Iris pigment epithelial cell (primary cell): ENCODE measurements at places on chromosomes 12 and 14.

- DNase-seq: no peak
These were observed 80.8 kb downstream of the MNAT1 start for GRCh38 chr14:60815371-60815770.

- peak; percentile 16 for DNase-seq
These were observed 53.8 kb upstream of the SGPP1 start for GRCh38 chr14:63781686-63782085.

GRCh38 chr14:64748521-64748920, 44.3 kb downstream of the PLEKHG3 start:
- no peak for DNase-seq

- no peak for DNase-seq
These were observed 47.5 kb downstream of the EGLN3 start for GRCh38 chr14:33903369-33903768.

GRCh38 chr14:73263606-73264005, 26.3 kb downstream of the PAPLN start:
- no peak for DNase-seq

DNA sequence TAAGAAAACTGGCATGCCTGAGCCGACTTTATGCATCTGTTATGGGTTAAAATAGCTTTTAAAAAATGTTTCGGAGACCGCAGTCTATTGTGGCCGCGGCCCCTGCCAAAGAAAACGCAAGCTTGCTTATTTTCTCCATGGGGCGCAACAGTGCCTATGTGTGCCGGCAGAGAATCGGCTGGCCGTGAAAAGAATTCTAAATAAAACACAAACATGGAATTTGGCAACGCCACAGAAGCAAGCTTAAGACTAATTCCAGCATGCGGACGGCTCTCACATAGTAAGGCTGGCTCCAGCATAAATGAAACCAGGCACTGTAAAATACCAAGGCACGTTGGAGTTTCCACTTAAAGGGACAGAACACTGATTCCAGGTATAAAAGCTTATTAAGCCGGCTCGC, 56.7 kb downstream of the BCL11B start:
- peak; percentile 47 for DNase-seq

- no peak for DNase-seq
These were observed 1095.1 kb downstream of the BCL11B start for GRCh38 chr14:98176892-98177291.

DNA sequence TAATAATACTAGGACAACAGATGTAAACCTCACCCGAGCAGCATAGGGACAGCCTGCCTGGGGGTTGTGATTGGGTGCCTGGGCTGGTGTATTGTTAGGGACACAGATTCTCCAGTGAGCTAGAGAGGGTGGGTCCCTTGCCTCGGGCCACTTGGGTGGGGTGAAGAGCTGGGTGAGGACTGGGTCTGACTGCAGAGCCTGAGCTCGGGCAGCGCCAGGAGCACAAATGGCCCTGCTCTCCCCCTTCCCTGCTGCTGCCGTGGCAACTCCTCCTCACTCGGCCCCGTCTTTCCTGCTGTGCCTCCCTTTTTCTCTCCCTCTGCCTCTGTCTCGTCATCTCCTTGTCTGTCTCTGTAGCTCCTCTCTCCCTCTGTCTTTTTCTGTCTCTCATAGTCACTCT, 115.4 kb downstream of the GLT1D1 start:
- no peak for DNase-seq

DNA sequence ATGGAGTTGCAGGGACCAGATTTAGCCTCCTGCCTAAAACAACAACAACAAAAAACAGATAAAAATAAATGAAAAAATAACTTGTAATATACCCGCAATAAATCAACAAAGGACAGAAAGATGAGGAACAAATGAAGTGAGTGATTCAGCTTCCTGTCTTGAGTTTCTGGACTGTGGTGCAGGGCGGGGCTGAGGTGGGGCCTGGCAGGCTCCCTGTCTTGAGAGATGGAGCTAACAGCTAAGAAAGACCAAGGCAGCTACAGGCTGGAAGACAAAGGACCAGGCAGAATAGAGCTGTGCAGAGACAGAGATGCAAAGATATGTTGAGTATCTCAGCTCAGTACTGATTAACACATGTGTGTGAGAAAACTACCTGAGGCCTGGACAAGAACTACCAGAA, 879.2 kb downstream of the AACS start:
- no peak for DNase-seq

DNA sequence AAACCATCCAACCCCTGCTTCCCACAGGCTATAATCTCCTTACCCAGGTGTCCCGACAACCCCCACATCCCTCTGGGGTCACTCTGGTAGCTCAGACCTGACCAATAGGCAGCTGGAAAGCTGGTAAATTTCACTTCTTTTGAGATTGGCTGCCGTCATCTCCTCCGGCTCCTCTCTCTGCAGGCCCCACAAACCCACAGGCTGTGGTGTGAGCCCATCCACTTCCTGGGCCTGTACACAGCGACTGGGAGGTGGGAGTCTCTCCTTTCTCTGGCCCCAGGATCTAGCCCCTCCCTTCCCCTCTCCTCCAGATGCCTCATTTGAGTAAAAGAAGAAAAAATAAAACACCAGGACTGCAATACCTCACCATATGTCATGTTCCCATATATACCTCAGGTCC, 709 bp downstream of the INHBC start:
- DNase-seq: no peak

DNA sequence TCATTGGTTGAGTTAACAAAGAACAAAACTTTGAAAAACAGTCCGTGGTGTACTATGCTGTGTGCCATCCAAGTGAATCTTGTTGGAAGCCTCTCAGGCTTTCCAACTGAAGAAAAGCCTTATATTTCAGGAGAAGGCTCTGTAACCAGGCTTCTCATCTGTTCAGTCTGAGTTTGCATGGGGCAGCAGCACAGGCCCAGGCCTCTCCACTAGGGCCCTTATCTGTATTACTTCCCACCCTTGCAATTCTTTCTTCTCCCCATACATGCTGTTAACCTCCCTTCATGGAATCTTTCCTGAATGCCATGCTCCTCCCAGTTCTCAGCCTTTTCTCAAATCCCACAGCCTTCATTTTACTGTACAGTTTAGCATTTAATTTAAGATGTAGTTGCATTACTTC, 28.3 kb downstream of the FRMD6 start:
- DNase-seq: no peak

GRCh38 chr12:113333877-113334785, 778 bp downstream of the SLC8B1 start:
- DNase-seq: no peak

DNA sequence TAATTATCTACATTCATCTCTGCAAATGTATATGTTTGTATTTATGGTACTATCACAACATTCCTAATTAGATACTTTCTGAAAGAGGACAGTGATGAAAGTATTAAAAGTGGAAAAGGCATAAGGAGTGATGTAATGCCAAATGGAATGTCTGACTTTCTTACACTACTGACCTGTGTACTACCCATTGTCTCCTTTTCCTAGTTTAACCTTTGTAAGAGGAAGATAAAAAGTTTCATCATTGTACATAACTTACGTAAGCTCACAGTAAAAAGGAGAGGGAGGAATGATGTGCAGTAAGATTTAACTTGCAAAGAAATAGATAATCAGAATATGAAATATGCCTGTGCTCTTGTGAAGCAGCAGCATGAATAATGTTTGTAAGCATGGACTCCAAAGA, 55.9 kb downstream of the SOX5 start:
- peak; percentile 41 for DNase-seq

- DNase-seq: peak; percentile 8
These were observed 43.6 kb downstream of the FSCB start for GRCh38 chr14:44463356-44464004.

DNA sequence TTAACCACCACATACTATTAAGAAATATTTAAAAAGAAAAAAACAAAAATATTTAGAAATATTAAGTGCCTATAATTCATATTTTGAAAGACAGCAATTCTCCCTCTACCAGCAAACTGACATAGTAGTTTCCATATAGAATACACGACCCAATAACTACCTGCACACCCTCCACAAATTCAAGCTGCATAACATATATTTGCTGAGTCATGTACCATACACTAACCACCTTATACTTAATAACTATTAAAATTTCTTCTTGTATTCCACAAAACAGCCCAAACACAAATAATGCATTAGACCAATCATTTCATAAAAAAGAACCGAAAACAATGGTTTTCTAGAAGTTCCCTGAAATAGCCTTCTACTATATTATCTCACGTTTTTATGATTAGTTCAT, 21.7 kb downstream of the GTF2A1 start:
- no peak for DNase-seq

DNA sequence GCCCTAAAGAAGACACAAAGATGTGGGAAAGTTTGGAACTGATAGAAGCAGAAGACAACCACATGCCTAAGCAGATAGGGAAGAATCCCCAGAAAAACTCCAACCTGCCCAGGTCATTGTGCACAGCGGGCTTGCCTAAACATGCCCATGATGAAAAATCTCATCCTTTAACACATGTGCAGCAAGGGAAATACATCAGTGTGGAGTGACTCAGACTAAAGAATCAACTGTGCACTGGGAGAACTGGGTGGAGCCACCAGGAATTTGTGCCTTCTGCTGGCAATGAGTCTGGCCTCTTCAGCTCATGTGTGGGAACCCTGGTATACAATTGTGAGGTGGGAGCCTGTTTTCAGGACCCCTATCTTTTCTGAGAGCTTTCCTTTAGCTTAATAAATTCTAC, 398.5 kb downstream of the FSCB start:
- DNase-seq: no peak

DNA sequence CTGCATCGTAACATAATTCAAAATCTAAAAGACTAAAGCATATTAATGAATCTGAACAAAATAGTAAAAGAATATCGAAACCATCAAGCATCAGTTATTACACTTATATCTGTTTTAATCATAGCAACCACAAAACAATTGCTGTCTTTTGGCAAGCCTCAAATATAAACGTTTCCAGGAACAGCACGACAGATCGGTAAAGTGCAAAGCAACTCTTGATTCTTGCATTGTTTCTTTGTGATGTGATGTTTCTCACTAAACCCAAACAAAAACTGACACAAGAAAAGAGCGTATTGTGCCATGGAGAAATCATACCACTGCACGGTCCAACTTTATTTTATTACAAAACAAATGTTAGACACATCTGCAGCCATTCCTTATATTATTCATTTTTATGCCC, 9.2 kb upstream of the MYF6 start:
- no peak for DNase-seq

- DNase-seq: peak; percentile 88
These were observed 29.0 kb downstream of the ATF7IP start for GRCh38 chr12:14394317-14395073.

GRCh38 chr14:68577802-68578541, 214.9 kb downstream of the ZFP36L1 start:
- peak; percentile 99 for DNase-seq

GRCh38 chr14:49959822-49960408, 67.0 kb downstream of the ARF6 start:
- DNase-seq: no peak

DNA sequence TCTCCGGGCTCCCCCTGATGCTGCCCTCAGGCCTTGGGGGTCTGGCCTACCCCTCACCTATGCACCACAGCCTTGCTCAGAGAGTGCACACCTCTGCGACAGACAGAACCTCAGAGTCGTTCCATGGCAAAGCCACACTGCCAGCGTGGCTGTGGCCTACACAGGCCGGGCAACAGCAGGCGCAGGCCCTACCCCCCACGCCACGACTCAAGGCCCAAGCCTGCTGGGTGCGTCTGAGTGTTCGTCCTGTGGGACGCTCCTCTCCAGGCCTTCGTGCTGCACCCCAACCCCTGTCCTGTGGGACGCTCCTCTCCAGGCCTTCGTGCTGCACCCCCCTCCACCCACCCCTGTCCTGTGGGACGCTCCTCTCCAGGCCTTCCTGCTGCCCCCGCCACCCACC, 54.2 kb downstream of the LRCOL1 start:
- no peak for DNase-seq
